Frontal cortex (tissue), 4 donors: ENCODE measurements at places on chromosomes 4 and X.

DNA sequence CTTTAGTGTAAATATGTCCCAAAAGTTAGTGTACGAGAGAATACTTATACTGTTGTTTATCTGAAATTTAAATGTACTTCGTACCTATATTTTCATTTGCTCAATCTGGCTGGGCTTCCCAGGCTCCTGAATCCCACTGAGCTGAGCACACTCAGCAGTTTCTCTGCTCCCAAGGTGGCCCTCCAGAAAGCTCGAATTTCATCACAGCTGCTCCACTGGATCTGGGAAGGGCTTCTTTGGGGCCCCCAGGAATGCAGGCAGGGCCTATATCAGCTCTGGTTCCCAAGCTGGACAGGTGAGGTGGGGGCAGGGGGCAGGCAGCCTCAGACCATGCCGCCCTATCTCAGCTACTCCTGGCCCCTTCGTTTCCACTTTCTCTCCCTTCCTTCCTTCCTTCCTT lies 1.5 kb upstream of the FATE1 start:
- no peak for DNase-seq

DNA sequence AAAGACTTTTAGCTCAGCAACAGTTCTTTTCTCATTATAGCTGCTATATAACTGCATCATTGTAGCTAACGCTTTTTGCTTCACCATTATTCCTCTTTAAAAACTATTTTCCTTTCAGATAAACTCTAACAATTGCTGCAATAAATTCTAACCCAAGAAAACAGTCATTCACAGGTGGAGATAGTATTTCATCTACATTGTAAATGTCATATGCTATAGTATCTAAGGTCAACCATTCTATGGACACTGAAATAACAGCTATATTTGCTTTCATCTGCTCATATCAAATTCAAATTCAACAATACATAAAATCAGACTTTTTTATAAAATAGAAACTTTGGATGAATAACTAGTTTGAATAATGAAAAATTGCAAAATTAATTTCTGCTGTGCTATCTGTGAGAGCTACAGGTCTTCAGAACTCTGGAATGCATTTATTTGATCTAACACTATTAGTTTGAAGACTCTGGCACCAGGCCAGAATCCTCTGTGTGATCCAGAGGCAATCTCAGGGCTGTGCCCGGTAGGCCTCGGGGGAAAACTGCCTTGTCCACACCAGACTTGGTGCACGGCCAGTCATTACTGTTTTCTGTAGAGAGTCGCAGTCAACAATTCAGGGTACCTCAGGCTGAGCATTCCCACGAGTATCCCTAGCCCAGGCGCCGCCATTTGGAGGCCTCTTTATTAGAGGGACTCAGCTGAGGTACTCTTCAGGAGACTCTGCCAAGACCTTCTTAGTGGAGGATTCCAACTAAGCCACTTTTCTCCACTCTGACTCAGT lies 332.4 kb downstream of the SLC7A11 start:
- DNase-seq: no peak

- no peak for DNase-seq
Measured at GRCh38 chrX:11641349-11642065, 24.2 kb downstream of the ARHGAP6 start.

- no peak for DNase-seq
Measured at GRCh38 chr4:152117520-152117919, 356.7 kb upstream of the GATB start.

DNA sequence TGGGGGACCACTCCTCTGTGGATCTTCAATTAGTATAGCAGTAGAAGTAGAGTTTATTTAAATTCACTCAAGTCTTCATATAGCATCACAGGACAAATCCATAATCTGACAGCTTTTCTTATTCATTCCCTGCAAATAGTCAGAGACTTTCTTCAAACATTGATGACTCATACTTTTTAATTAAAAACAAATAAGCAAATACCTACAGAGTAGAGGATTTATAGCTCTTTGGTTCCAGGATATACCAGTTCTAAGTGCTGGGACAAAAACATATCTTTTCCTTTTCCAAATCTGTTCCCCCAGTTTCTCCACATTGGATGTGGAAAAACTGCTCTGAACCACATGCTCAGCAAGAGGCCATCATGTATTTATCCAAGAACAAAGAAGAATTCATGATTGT lies 24.1 kb downstream of the EMCN start:
- DNase-seq: no peak

DNA sequence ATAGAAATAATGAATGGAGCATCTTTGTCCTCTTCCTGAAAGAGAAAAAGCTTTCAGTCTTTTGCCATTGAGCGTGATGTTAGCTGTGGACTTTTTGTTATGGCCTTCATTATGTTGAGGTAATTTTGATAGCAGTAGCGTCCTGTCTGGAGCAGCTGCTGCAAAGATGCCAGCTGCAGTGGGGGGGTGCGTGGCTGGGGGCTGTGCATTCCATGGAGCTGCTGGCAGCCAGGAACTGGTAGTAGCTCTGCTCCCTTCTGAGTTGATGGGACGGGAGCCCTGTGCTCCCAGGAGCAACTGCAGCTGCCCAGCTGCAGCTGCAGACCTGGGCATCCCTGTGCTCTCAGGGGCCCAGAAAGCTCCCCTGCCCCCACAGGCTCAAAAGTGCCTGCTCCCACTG lies 50.4 kb downstream of the CCDC160 start:
- no peak for DNase-seq

- DNase-seq: no peak
Measured at GRCh38 chr4:15149234-15149838, 147.1 kb downstream of the CPEB2 start.

DNA sequence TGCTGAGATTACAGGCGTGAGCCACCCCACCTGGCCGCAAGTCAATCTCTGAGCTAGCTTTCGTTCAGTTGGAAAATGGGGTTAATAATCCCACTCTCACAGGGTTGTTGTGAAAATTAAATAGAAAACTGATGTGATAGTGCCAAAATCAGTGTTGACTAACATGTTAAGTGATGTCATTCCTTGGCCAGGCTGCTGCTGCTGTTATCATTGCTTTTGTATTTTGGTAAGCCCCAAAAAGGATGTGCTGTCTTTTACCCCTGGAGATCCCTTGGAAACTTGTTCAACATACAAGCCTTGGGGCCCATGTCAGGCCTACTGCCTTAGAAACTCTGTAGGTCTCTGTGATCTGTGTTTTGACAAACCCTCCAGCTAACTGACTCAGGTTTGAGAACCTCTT lies 106.3 kb downstream of the AFF1 start:
- no peak for DNase-seq

DNA sequence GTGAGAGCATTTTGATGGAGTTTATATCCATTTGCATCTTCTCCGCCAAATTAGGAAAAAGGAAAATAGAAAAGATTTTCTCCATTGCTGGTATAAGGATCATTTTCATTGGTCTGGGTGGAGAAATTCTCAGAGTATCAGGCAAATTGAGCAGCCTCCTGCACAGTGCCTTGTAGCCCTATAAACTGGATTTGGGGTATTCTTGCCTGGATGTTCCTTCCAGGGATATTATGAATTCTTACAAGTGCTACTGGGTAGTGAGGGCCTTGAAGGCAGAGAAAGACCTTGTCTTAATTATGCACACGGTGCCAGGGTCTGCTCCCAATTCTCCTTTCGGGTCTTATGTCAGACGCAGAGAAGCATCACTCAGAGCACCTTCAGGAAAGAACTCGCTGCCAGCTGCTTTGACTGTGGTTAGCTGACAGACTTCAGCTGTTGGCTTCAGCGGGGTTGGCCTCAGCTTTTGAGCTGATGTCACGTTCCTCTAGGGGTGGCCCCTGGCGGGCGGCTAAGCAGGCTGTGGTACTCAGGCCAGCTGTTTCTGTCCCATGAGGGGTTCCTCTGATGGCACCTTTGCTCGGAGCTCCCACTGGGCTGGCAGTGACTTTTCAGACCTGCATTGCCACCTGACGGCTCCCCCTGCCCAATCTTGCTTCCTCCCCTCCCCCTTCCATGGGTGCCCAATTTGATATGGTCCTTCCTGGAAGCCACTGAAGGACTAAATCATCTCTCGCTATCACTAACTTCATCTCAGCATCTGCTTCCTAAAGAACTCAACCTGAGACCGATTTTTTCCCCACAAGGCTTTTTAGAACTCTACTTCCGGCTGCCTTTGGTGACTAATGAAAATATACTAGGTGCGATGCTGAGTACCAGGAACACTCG lies 519.5 kb downstream of the BCOR start:
- no peak for DNase-seq

DNA sequence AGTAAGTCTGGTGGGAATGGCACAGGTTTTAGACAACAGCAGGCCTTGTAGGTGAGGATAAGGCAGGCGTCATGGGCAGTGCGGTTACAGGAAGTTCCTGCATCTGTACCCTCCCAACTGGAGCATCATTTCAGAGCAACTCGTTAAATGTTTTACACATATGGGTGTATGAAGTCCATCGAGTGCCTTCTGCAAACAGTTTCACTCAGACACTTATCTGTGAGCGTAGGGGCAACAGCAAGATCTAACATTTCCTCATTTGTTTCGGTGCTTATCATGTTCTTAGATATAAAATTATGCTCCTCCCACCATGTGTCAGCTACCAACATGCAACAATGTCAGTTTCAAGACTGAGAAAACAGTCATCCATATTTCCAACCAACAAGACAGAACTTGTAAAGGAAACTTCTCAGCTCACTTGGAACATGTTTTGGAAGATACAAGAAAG lies 69.9 kb downstream of the ELOVL6 start:
- no peak for DNase-seq

GRCh38 chr4:2604614-2605013 lies 68.2 kb downstream of the FAM193A start:
- no peak for DNase-seq

DNA sequence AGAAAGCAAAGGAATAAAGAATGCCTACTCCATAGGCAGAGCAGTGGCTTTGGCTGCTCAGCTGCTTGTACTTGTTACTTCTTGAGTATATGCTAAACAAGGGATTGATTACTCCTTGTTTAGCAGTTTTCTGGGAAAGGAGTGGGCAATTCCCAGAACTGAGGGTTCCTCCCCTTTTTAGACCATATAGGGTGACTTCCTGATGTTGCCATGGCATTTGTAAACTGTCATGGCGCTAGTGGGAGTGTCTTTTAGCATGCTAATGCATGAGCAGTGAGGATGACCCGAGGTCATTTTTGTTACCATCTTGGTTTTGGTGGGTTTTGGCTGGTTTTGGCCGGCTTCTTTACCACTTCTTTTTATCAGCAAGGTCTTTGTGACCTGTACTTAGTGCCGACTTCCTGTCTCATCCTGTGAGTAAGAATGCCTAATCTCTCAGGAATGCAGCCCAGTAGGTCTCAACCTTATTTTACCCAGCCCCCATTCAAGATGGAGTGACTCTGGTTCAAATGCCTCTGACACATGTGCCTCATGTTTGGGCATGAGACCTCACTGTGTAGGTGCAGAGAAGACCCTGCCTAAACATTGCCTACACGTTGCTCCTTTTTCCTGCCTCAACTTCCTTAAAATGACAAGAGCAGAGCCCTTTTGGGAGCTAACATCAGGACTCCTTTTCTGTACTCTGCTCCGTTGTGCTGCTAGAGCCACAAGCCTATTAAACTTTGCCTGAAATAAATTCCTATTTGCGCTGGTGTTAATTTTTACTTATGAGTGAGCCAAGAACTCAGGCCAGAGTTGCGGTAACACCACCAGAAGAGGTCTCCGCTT lies 21.0 kb upstream of the UBA6 start:
- no peak for DNase-seq

DNA sequence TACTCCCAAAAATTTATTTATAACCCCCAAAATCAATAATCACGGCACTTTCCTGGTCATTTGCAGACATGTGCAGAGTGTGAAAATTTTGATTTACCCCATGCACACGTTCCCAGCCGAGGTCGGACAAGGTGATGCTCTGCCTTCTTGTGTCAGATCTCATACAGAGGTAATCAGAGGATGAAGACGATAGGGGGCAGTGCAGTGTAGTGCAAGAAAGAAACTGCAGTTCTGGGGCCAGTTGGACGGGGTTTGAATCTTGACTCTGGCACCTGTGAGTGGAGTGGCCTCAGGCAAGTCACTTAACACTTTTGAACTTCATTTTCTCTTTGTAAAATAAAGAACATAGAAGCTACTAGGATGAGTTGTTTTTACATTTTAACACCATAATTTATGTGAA lies 88.4 kb downstream of the FRMPD3 start:
- no peak for DNase-seq

GRCh38 chrX:76920607-76921006 lies 493.1 kb downstream of the MAGEE1 start:
- DNase-seq: no peak

DNA sequence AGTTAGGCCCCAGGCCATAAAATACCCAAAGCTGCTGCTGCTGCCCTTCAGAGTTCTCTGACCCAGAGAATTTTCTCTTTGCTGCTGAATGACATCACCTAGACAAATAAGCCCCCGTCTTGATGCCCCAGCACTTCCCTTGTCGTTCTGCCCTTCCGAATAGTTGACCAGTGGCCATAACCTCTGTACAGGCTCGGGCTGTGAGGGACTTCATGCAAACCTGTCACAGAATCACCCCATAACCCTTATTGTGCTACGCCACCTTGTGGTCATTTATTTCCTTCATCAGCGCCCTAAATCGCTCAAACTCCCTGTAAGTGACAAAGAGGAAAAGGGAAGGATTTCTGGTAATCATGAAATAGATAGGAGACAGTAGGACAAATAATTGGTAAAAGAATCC lies 18.8 kb downstream of the SPACA5 start:
- DNase-seq: no peak

GRCh38 chr4:59455751-59456150 lies 1744.4 kb upstream of the ADGRL3 start:
- DNase-seq: no peak

DNA sequence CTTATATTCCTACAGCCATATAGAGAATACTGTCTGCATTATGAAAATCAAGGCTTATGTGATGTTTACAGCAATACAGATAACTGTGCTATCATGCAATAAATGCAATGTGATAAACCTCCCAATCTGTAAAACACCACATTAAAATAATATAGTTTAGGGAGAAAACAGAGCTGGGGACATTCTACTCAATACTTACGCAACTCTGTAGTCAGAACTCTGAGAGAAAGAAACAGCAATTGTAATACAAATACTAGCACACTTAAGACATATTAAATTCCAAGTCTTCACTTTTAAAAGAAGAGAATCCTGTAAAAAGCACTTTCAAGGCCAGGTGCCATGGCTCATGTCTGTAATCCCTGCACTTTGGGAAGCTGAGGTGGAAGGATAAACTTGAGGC lies 61.4 kb downstream of the ANKRD17 start:
- no peak for DNase-seq

DNA sequence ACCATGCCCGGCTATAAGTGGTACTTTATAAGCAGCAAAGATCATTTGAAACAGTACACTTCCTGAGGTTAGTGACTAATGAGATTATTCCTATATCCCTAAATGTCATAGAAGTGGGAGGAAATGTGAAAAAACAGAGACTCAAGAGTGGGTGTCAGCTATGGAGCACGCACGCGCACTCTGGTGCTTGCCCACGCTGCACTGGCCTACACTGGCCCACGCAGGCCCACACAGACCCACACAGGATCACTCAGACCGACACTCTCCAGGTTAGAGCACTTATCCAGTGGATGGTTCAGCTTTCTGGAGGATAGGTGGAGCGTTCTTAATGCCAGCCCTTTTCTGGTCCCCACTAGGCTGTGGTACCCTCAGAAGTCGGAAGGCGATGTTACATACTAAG lies 78.5 kb downstream of the IL1RAPL1 start:
- DNase-seq: no peak
